ENCODE measurements at places on chromosomes 5 and 9. TPM values are rescaled to one million over a fixed set of nuclear protein-coding genes. Genes with fewer than 3 reads are reported as not detected.
A peak's percentile ranks its signal among the peaks of the same experiment; 100 is the strongest.

DNA sequence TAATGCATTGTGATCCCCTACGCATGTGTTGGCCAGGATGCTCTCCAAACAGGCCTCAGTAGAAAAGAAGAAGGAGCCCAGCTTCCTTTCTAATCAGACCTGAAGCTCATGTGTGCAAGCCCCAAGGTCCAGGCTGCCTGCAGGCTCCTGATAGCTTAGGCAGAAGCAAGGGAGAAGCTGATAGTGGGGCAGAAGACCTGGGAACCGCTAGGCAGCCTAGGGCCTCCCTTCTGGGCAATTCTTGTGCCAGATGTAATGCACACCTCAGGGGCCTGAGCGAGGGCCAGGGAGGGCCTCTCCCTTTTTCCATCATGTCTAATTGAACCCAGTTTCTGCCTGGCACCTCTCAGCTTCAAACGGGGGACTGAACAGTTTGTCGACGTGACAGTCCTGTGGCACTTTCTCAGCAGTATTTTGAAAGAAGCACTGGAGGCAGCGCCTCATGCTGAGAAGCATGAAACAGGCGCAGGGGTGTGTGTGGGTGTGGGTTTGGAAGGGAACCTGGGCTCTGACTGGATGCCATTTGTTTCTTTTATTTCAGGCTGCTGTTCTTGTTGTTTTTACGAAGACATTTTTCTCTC, 212.8 kb downstream of the PIK3R1 start:
- no peaks in the 10 kb centered on the region for H3K4me1 ChIP-seq
- DNase-seq, result no peak
- no peak overlapping the region for H3K4me3 ChIP-seq
- no peaks in the 10 kb centered on the region for H3K27me3 ChIP-seq
- no peak overlapping the region for H3K27ac ChIP-seq

GRCh38 chr9:33731142-33731541, 64.2 kb upstream of the PRSS3 start:
- no peak overlapping the region for H3K27ac ChIP-seq
- H3K27me3 ChIP-seq, result no peaks in the 10 kb centered on the region
- DNase-seq, result no peak
- H3K4me1 ChIP-seq, result no peaks in the 10 kb centered on the region

- no peak overlapping the region for H3K4me3 ChIP-seq
- no peaks in the 10 kb centered on the region for H3K27me3 ChIP-seq
- H3K4me1 ChIP-seq, result no peaks in the 10 kb centered on the region
- no peaks in the 10 kb centered on the region for H3K36me3 ChIP-seq
- DNase-seq, result no peak
- H3K27ac ChIP-seq, result no peak overlapping the region
These were observed 48.4 kb upstream of the SNAPC3 start for GRCh38 chr9:15374310-15374709.

DNA sequence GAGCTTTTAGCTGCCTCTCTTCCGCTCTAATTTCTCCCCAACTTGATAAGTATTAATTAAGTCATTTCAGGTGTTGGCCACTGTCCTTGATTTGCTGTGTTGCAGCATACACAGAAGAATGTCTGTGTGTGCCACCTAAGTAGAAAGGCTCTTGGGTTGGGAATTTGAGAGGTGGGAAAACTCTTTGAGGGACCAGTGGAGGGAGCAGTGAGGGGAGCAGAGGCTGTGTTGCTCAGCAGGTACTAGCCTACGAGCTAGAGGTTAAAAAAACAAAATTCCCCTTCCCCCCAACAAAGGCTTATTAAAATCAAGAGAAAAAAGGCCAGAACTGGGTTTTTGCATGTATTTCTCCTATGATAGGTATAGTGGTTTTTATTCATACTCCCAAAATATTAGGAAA, 20.9 kb downstream of the RPS23 start:
- H3K4me3 ChIP-seq, result no peak overlapping the region
- no peak for DNase-seq
- no peaks in the 10 kb centered on the region for H3K27me3 ChIP-seq

- no peak overlapping the region for H3K4me3 ChIP-seq
- H3K27ac ChIP-seq, result no peak overlapping the region
- H3K4me1 ChIP-seq, result no peaks in the 10 kb centered on the region
These were observed 12.8 kb upstream of the LCP2 start for GRCh38 chr5:170310256-170310926.

DNA sequence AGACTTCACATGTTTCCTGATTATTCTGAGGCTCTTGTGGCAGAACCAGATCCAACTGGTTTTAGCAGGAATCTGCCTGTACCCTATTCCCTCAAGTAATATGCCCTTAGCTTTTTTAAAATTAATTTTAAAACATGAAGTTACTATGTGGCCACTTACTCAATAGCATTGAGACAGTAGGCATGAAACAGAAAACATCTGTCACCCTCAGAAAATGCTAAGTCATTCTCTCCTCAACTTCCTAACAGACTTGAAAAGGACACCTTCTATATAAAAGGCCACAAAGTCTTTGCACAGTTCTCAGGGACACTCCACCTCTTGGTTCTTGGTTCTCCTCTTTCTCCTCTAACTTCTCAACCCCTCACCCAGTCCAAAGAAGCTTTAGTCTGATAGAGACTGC, 277.8 kb downstream of the RAB3C start:
- H3K27ac ChIP-seq, result no peak overlapping the region
- no peak overlapping the region for H3K4me3 ChIP-seq
- H3K27me3 ChIP-seq, result no peaks in the 10 kb centered on the region
- no peaks in the 10 kb centered on the region for H3K4me1 ChIP-seq
- DNase-seq, result no peak

GRCh38 chr5:101782352-101783103, 513.6 kb downstream of the SLCO4C1 start:
- no peak overlapping the region for H3K27ac ChIP-seq
- H3K4me3 ChIP-seq, result no peak overlapping the region
- no peaks in the 10 kb centered on the region for H3K36me3 ChIP-seq
- no peak for DNase-seq
- H3K4me1 ChIP-seq, result no peaks in the 10 kb centered on the region
- H3K27me3 ChIP-seq, result peaks cover 2% of the 10 kb centered on the region

GRCh38 chr5:94250985-94251384, 367.4 kb downstream of the KIAA0825 start:
- H3K4me1 ChIP-seq, result no peaks in the 10 kb centered on the region
- H3K27ac ChIP-seq, result no peak overlapping the region
- H3K27me3 ChIP-seq, result no peaks in the 10 kb centered on the region

DNA sequence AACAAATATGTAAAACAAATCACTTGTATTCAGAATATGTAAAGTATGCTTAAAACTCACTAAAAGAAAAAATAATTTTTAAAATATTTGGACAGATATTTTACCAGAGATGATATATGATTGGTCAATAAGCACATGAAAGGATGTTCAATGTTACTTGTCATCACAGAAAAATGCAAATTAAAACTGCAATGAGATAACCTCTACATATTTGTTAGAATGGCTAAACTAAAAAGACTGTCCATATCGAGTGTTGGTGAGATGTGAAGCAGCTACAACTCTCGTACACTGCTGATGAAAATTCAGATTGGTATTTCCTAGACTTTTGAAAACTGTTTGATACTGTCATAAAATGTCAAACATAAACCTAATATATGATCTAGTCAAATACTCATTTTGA, 685.1 kb downstream of the DTWD2 start:
- H3K4me3 ChIP-seq, result no peak overlapping the region
- H3K36me3 ChIP-seq, result no peaks in the 10 kb centered on the region
- no peak overlapping the region for H3K27ac ChIP-seq

GRCh38 chr9:16501141-16501540, 369.3 kb downstream of the BNC2 start:
- no peak for DNase-seq
- H3K27me3 ChIP-seq, result no peaks in the 10 kb centered on the region
- no peaks in the 10 kb centered on the region for H3K4me1 ChIP-seq
- H3K4me3 ChIP-seq, result no peak overlapping the region

DNA sequence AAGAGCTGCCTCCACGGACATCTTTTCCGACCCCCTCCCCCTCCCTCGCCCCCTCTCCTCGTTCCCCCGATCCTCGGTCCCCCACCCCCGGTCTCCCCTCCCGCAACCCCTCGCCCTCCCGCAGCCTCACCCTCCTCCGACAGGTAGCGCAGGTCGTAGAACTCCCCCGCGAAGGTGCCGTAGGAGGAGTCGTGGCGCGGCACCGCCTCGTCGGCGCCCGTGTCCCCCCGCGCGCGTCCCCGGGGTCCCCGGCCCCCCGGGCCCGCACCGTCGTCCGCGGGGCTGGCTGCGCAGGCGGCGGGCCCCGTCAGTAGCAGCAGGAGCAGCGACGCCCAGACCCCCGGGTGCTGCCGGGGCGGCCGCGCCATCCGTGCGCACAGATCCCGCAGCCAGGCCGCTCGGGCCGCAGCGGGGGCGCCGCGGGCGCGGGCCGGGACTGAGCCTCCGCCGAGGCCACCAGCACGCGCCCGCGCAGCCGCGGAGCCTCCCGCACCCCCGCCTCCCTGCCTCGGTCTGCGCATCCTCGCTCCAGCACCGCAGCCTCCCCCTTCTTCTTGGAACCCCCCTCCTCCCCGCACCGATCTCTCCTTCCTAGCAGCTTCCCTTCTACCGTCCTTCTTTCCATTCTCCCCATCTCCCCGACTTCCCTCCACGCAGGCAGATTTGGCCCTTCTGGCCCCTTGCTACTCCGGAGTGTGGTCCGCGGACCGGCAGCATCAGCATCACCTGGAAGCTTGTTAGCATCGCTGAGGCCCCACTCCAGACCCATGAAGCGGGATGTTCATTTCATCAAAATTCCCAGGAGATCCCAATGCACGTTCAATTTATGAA, at the start of gene FRRS1L:
FRRS1L (minus strand) TSS at position 479 of the 831 bp plus-strand sequence; CDS start at position 368, 111 bp downstream.
- H3K36me3 ChIP-seq, result peaks cover 2% of the 10 kb centered on the region
- H3K4me3 ChIP-seq, result peak within 1 kb of the TSS; percentile 71
- no peaks in the 10 kb centered on the region for H3K27me3 ChIP-seq
- no peak within 1 kb of the TSS for H3K27ac ChIP-seq
- DNase-seq, result peak; percentile 56

- H3K4me3 ChIP-seq, result peak overlapping the region; percentile 82
- peaks cover 19% of the 10 kb centered on the region for H3K36me3 ChIP-seq
- H3K4me1 ChIP-seq, result 0 out of 2 replicates have a peak, but pooled peaks cover 4% of the 10 kb centered on the region
- no peaks in the 10 kb centered on the region for H3K27me3 ChIP-seq
These were observed 1.7 kb downstream of the MYORG start for GRCh38 chr9:34374905-34375552.

DNA sequence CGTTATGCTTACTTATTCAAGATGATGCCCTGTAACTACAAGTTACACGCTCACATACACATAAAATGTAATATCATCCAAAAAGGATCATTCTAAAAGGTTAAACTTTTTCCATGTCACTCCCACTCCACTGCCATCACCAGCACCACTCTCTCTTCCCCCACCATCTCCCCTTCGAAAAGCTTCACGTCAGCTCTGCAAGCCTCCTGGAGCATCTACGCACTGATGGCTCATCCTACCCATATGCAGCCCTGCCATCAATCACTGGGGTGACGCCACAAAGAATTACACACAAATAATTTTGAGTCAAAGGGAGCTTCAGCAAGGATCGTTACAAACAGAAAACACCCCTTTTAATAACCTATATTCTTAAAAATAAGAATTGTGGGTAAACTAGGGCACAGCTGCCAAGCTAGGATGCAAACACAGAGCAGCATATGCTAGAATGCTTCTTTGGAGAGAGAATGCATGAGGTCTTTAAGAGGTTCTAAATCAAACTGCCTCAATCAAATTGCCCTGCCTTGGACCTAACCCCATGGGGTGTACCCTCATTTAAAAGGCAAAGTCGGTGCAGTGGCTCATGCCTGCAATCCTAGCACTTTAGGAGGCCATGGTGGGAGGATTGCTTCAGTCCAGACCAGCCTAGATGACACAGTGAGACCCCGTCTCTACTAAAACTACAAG, 56.1 kb downstream of the SHB start:
- DNase-seq, result no peak
- H3K4me1 ChIP-seq, result peaks cover 29% of the 10 kb centered on the region
- H3K27ac ChIP-seq, result no peak overlapping the region
- H3K4me3 ChIP-seq, result no peak overlapping the region

DNA sequence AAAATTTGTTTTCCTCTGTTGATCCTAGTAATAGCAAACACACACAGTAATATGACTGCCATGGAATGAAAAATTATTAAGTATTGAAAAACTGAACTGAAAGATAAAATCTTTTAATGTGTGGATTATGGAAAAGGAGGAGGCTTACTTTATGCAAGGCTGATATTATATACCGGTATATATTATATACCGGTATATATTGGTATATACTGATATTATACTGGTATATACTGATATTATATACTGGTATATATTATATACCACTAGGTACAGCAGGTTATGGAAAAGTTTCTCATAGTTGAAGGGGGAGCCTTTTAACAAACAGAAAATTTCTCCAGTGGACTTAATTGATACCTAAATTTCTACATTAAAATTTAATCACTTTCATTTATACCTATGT, 181.4 kb downstream of the SH3GL2 start:
- H3K4me1 ChIP-seq, result no peaks in the 10 kb centered on the region
- DNase-seq, result no peak
- no peak overlapping the region for H3K4me3 ChIP-seq
- H3K27ac ChIP-seq, result no peak overlapping the region
- no peaks in the 10 kb centered on the region for H3K27me3 ChIP-seq
- no peaks in the 10 kb centered on the region for H3K36me3 ChIP-seq

- no peaks in the 10 kb centered on the region for H3K4me1 ChIP-seq
- H3K36me3 ChIP-seq, result peaks cover 1% of the 10 kb centered on the region
- H3K27ac ChIP-seq, result no peak overlapping the region
- H3K27me3 ChIP-seq, result no peaks in the 10 kb centered on the region
- DNase-seq, result no peak
- H3K4me3 ChIP-seq, result no peak overlapping the region
These were observed 127.0 kb downstream of the GNA14 start for GRCh38 chr9:77521091-77521490.

GRCh38 chr5:1334831-1335539, 9.9 kb downstream of the CLPTM1L start:
- DNase-seq, result no peak
- peaks cover 84% of the 10 kb centered on the region for H3K36me3 ChIP-seq
- H3K27me3 ChIP-seq, result no peaks in the 10 kb centered on the region
- H3K27ac ChIP-seq, result no peak overlapping the region
- H3K4me3 ChIP-seq, result no peak overlapping the region
- no peaks in the 10 kb centered on the region for H3K4me1 ChIP-seq

The C9orf43 gene
- 0.57 TPM for total RNA-seq

The ITGA2 gene
- 3.2 TPM for total RNA-seq

The FNIP1 gene
- 13.4 TPM for total RNA-seq

The FBLL1 gene
- 4.8 TPM for total RNA-seq

The PDGFRB gene
- 3.9 TPM for total RNA-seq

The SPOUT1 gene
- 91.8 TPM for total RNA-seq

The PDE6A gene
- not detected for total RNA-seq

Data from H9 (cell line).